Keratinocyte (primary cell): ENCODE measurements at places on chromosomes 4 and X.

- H3K4me3 ChIP-seq = no peak overlapping the region
- no peak overlapping the region for H3K27ac ChIP-seq
- DNase-seq = no peak
These were observed 204.8 kb upstream of the RPS6KA3 start for GRCh38 chrX:20471483-20471882.

GRCh38 chr4:22514001-22514400 lies 1.9 kb downstream of the ADGRA3 start:
- H3K27me3 ChIP-seq = no peaks in the 10 kb centered on the region
- H3K27ac ChIP-seq = peak overlapping the region; percentile 77
- DNase-seq = no peak
- no peaks in the 10 kb centered on the region for H3K36me3 ChIP-seq

GRCh38 chrX:19964017-19964710 lies 26.7 kb downstream of the BCLAF3 start:
- no peak overlapping the region for H3K4me3 ChIP-seq
- no peaks in the 10 kb centered on the region for H3K27me3 ChIP-seq
- DNase-seq = no peak

DNA sequence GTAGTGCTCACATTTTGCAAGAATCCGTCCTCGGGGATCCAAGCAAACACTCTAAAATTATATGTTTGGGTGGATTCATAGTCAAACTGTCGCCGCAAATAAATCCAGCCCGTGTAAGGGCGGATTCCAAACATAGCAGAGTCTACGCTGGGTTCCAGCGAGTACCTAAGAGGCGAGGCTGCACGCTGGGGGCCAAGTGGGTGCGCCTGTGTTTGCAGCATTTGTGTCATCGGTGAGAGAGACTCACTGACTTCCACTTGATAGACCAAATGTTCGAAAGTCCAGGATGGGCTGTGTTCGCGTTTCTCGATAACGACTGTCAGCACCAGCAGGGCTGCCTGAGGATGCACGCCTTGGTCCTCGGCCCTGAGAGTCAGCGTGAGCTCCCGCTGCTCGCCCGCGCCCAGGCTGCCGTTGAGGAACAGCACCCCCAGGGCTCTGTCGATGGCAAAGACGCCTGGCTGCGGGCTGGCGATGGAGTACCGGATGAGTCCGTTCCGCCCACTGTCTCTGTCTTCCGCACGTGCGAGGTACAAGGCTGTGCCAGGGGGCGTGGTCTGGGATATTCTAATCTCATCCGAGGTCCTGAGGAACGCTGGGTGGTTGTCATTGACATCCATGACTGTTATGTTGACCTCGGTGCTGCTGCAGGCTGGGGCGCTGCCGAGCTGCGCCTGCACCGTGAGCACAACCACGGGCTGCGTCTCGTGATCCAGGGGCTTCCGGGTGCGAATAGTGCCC lies 158.7 kb downstream of the DCHS2 start:
- H3K27ac ChIP-seq = no peak overlapping the region
- peaks cover 9% of the 10 kb centered on the region for H3K4me1 ChIP-seq
- H3K36me3 ChIP-seq = no peaks in the 10 kb centered on the region
- H3K4me3 ChIP-seq = no peak overlapping the region
